ENCODE measurements at places on chromosomes 11 and 22. TPM values are rescaled to one million over a fixed set of nuclear protein-coding genes. Genes with fewer than 3 reads are reported as not detected.

DNA sequence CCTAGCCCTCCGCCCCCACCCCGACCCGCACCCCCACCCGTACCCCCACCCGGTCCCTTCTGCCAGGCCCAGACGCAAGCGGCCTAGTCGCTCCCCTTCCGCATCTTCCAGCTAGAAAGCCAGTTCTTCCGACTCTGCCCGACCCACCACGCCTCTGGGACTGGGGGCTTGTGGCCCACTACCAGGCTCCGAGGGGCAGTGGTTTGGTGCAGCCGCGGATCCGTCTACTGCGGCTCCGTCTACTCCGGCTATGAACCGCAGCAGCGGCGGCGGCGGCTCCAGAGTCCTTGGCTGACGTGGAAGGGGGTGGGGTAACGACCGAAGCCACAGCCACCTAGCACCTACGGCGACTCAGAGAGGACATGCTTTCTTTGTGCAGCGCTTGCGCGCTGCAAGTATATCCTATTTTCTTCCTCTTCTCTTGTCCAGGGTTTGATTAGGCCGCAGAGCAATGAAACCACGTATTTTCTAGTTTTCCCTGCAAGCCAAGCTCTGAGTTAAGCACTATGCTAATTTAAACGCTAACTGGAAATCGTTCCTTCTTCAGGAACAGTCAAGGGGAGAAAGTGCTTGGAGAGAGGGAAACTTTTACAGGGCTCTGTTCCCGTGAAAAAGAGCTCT, at the start of gene COPB1:
Gene COPB1, minus strand, starts transcription at position 252 of the 621 bp plus-strand sequence. CDS start 883 bp downstream, outside the sequence.
- peak; percentile 84 for DNase-seq

DNA sequence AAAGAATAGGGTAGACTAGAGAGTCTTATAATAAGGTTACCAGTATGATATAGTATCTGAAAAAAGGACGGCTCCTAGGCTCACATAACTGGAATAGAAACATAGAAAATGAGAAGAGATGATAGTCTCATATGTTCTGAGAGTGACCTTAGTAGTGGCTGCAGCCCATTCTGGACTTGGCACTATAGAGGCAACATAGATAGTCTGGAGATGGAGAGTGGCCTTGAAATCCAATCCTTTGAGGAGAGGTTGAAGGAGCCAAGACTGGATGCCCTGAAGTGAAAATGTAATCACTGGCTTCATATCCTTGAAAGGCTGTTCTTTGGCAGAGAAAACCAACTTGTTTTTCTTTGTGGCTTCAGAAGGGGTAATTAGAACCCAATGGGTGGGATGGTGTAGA, 81.1 kb downstream of the STIM1 start:
- DNase-seq, result no peak

The APOC3 gene
- total RNA-seq, result not detected

The MMP8 gene
- total RNA-seq, result not detected

DNA sequence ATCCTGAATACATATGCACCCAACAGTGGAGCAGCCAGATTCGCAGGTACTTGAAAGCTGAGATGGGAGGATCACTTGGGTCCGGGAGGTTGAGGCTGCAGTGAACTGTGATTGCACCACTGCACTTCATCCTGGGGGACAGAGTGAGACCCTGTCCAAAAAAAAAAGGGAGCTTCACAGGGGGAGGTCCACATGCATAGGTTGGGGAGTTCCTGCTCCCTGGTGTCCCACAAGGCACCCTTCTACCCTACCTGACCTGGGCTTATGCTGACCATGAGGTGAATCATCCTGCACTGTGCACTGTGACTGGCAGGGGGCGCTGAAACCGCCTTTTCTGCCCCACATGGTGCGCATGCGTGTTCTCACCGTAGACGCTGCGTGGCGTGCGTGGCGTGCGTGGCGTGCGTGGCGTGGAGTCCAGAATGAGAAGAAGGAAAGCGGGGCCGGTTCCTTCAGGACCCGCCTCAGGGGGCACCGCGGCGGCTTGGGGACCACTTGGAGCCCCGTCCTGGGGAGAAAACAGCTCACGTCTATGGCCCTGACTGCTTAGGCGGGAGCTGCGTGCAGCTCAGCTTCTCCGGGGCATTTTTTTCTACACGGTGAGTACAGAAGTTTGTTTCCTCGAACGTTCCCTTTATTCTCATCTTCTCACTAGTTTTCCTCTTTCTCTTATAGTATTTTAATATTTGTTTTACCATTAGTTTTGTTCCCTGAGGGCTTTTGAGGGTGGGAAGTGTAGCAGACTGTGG, 116.6 kb upstream of the GRK3 start:
- DNase-seq, result peak; percentile 51

- DNase-seq, result no peak
These were observed 38.3 kb downstream of the SESN3 start for GRCh38 chr11:95192717-95193116.

GRCh38 chr11:47220401-47220821, 5.6 kb downstream of the DDB2 start:
- no peak for DNase-seq

The TIMP3 gene
- 756 TPM for total RNA-seq

The SGSM1 gene
- total RNA-seq, result 6.8 TPM

DNA sequence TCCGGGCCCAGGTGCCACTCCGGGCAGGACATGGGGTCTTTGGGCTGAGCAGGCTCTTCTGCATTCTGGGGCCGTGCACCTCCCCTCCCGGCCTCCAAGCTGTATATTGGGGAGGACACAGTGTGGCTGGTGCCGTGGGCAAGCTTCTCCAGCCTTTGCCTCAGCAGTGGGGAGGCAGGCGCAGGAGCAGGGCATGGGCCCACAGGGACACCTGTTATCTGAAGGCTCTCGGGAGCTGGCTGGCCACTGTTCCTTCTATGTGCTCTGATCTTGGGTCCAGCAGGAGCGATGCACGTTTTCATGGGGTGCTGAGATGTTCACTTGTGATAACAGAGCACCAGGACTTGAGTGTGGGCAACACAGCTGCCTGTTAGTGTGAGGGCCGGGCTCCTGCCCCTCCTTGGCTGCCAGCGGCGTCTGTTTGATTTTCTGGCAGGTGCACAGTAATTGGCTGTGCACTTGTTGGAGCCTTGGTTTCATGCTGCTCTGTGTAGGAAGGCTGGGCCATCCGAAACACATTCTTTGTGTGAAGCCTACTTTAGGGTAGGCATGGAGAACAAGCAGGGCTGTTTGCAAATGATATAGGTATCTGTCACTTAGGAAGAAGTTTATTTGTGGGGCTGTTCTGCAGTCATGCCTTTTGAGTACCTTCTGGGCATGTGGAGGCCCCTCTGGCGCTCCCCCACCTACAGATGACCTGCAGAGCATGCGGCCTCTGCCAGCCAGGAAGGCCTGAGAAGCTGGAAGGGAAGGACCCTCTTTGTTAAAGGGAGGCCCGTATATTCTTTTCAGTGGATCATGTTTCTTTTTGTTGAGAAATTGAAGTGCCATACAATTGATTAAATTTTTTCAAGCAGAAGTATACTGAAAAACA, 201.5 kb downstream of the TBC1D22A start:
- DNase-seq, result no peak

GRCh38 chr11:3111466-3111865, 53.6 kb downstream of the OSBPL5 start:
- DNase-seq, result no peak

DNA sequence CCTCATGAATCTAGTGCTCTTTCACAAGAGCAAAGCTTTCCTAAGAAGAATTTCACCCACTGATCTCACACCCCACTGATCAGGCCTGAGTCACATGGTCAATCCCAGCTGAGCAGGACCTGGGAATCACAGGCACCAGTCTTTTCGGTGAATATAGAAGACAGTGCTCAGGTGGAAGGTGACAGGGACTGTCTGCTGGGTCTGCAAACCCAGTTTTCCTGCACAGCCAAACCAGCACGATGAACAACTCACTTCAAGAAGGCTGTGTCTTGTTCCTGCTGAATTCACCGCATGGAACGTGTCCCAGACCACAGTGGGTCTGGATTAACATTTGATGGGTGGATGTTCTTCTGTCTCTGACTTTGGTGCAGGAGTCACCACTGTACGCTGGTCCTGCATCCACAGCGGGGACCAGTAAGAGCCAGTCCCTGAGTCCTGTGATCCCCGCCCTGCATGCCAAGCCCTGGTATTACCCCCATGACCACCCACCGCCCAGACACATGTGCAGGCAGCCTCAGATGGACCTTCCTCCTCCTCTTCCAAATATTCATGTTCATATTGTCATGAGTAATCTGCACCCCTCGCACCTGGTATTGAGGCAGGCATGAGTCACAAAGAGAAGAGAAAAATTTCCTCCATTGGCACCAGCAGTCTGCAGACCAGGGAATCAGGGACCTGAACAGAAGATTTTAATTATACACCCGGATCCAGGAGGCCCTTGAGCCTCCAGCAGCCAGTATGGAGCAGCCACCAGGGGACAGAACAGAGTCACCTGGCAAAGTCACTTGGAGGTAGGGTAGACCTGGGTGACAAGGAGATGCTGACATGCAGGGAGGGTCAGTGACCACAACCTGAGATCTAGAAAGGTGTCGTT, 8.6 kb upstream of the IGLL5 start:
- DNase-seq, result no peak

GRCh38 chr11:12271241-12271640, 106.1 kb upstream of the PARVA start:
- DNase-seq, result no peak

DNA sequence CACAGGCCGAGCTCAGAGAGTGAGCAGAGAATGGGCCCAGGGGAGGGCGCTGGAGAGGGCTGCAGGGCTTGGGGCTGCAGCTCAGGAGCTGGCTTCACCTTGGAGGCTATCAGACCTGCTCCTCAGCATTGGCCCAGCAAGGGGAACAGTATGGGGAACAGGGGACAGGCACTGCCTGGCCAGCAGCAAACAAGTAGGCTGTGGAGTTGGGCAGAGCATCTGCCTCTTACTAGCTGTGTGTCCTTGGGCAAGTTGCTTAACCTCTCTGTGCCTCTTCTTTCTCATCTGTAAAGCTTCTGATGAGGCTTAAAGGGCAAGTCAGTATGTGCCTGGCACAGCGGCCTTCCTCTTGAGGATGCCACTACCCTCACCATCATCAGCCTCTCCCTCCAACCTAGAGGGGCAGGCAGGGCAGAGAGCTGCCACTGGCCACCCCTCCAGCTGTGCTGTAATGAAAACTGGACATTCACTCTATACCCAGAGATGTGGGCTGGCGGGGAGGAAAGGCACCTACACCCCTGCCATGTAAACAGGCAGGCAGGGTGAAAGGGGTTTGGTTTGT, 7.5 kb upstream of the CDKN1C start:
- no peak for DNase-seq

DNA sequence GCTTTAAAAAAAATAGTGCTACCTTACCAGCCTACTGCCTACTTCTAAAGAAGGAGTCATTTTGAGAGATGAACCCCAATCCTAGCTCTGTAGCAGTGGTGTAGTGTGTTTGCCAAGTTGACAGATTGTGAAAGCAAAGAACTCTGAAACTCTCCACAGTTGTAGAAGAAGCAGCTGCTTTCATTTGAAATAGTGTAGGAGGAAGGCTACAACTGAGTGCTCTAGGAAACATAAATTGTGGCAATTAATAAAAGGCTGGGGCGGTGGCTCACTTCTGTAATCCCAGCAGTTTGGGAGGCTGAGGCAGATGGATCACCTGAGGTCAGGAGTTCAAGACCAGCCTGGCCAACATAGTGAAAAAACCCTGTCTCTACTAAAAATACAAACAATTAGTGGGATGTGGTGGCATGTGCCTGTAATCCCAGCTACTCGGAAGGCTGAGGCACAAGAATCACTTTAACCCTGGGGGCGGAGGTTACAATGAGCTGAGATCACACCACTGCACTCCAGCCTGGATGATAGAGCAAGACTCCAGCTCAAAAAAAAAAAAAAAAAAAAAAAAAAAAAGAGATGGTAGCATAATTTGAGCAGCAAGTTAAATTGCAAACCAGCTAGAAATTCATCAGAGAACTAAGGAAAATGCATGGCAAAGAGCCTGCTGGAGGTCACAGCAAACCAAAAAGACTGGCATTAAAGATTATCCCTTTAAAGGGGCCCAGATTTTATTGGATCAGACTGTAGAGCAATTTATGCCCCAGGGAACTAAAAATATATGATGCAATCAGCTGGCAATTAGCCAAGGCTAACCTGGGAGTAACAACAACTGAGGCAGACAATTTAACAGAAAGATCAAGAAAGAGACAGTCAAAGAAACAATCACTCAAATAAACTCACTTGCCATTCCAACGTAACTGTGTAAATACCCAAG, 112.6 kb downstream of the LUZP2 start:
- no peak for DNase-seq

DNA sequence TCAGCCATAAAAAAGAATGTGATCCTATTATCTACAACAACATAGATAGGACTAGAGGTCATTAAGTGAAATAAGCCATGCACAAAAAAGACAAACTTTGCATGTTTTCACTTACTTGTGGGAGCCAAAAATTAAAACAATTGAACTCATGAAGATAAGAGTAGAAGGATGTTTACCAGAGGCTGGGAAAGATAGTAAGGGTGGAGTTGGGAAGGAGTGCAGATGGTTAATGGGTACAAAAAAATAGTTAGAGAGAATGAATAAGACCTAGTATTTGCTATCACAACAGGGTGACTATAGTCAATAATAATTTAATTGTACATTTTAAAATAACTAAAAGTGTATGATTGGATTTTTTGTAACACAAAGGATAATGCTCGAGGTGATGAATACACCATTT, 27.2 kb upstream of the IL10RA start:
- DNase-seq, result no peak

DNA sequence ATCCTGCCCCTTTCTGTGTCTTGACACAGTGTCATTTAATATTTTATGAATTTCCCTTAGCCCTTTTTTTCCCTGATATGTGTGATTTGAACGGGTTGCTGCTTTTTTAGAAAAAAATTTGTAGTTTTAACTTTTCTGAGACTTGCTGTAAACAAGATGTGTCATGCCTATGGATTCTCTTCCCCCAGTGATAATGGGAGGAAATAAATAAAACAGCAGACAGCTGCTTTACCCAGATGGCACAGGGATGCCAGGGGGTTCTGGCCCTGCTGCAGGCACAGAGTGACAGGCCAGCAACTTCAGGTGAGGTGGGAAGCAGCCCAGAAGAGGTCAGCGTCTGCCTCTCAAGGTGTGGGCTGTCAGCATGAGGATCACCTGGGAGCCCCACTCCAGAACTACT, 266.9 kb downstream of the KIRREL3 start:
- DNase-seq, result no peak

DNA sequence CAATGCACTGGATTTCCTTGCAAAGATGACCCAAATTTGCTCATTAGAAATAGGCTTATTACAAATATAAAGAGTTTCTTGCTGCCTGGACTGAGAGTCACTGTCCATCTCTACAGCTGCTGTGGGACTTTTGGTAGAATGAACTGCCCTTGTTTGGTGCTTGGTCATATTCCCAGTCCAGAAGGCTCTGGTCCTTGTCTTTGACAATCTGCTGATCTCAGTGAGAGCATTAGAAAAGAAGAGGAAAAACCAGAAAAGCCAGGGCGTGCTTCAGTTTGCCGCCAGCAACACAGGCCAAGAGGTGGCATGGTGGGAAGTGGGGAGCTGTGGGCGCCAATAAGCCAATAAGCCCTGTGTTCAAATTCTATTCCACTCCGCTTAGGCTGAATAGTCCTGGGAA, 48.2 kb upstream of the PARVA start:
- DNase-seq, result no peak

Measured in thoracic aorta (tissue), 2 donors.